ENCODE measurements at places on chromosomes 4 and X. TPM values are rescaled to one million over a fixed set of nuclear protein-coding genes. Genes with fewer than 3 reads are reported as not detected.

DNA sequence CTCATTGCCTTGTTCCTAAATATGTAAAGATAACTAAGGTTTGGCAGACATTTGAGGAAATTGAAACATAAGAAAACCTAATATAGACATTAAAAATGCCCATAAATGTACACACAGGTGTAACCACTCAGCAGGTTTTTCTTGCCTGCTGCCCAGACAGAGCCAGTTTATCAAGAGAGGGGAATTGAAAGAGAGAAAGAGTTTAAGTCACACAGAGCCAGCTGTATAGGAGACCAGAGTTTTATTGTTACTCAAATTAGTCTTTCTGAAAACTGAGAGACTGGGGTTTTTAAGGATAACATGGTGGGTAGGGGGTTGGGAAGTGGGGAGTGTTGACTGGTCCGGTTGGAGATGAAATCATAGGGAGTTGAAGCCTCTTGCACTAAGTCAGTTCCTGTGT is 119.0 kb downstream of the CFAP299 start:
- DNase-seq = no peak

DNA sequence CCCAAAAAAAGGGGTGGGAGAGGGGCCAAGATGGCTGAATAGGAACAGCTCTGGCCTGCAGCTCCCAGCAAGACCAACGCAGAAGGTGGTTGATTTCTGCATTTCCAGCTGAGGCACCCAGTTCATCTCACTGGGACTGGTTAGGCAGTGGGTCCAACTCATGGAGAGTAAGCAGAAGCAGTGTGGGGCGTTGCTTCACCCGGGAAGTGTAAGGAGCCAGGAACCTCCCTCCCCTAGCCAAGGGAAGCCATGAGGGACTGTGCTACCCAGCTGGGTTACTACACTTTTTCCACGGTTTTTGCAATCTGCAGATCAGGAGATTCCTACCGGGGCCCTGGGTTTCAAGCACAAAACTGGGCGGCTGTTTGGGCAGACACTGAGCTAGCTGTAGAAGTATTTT is 13.9 kb upstream of the OCIAD1 start:
- DNase-seq = no peak

DNA sequence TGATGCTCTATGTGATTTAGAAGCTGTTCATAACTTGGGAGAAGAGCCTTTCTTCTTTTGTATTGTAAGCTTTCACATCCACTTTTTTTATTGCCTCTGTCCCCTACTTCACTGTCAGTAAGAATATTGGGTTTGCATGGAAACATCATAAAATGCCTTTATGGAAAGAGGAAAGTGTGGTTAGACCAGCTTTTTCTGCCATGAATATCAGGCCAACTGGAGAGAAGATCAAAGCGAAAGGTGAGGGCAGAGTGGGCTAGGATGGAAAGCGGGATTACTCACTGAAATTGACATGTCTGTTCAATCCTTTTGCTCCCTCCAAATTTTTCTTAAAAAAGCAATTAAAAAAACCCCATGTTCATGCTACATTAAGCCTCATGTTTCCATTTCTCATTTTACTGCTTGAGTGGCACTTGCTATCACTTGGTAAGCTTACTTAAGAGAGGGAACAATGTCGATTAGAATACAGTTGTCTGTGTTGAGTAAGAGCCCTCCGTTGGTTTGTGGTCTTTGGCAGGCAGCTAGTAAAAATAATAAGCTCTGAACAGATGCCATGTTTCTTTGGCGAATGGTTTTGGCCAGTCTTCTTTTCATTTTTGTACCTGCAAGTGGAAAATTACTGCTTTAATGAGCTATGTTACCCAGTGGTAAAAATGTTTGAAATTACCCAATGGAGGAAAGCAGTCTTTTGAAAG is 35.9 kb downstream of the SUPT20HL1 start:
- DNase-seq = no peak

Gene HHIP
- total RNA-seq = 0.27 TPM

Gene SMC1A
- 18.0 TPM for total RNA-seq

GRCh38 chr4:123088501-123088900 is 166.1 kb upstream of the NUDT6 start:
- no peak for DNase-seq

All from hematopoietic multipotent progenitor cell (in vitro differentiated cells).